Stimulated activated CD4-positive, alpha-beta T cell treated with anti-CD3 and anti-CD28 coated beads, TNF-alpha, amount 100 ng/mL, for 4 hours (primary cell): ENCODE measurements at places on chromosomes 11 and 22.

DNA sequence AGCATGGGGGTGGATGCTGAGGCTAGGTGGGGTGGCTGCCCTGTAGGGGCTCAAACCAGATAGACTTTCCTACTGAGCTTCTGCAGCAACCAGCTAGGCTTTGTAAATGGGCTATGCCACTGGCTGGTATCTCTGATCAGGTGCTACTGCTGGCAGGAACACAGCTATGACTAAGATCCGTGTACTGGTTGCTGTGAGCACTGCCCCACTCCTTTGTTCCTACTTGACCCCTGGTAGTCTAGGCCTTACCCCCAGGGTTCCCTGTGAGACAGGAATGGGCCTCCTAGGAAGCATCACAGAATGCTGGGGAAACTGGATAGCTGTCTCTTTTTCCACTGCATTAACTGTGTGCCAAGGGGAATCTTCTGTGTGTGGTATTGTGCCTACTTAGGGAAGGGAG lies 58.4 kb upstream of the GAB2 start:
- DNase-seq, result no peak

- no peak for DNase-seq
Observed at GRCh38 chr11:114440121-114440860, 1.0 kb downstream of the REXO2 start.

GRCh38 chr11:45394294-45395085 lies 108.3 kb upstream of the SYT13 start:
- DNase-seq, result no peak

DNA sequence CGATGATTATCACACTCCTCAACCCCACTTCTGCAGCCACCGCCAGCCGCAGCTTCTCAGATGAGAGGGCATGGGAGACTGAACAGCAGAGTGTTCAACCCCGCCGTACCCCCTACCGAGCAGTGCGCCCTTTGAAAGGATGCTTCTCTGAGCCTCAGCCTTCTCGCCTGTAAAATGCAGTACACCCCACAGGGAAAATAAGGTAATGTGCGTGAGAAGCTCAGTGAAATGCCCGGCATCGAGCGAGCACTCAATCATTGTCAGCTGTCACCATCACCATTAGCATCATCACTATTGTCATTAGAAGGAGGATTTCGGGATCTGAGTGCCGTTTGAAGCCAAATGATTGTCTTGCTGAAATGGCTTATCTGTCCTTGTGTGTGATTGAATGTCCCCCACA lies 13.6 kb downstream of the TRIM29 start:
- DNase-seq, result no peak

GRCh38 chr22:21069375-21069774 lies 23.6 kb downstream of the LRRC74B start:
- DNase-seq, result no peak

- DNase-seq, result no peak
Observed at GRCh38 chr11:117199916-117200812, 994 bp downstream of the TAGLN start.

GRCh38 chr11:123308077-123308476 lies 113.0 kb upstream of the CLMP start:
- DNase-seq, result no peak

- no peak for DNase-seq
Observed at GRCh38 chr11:125559888-125560287, 9.4 kb upstream of the EI24 start.
